ENCODE measurements at places on chromosomes 7 and 10.

DNA sequence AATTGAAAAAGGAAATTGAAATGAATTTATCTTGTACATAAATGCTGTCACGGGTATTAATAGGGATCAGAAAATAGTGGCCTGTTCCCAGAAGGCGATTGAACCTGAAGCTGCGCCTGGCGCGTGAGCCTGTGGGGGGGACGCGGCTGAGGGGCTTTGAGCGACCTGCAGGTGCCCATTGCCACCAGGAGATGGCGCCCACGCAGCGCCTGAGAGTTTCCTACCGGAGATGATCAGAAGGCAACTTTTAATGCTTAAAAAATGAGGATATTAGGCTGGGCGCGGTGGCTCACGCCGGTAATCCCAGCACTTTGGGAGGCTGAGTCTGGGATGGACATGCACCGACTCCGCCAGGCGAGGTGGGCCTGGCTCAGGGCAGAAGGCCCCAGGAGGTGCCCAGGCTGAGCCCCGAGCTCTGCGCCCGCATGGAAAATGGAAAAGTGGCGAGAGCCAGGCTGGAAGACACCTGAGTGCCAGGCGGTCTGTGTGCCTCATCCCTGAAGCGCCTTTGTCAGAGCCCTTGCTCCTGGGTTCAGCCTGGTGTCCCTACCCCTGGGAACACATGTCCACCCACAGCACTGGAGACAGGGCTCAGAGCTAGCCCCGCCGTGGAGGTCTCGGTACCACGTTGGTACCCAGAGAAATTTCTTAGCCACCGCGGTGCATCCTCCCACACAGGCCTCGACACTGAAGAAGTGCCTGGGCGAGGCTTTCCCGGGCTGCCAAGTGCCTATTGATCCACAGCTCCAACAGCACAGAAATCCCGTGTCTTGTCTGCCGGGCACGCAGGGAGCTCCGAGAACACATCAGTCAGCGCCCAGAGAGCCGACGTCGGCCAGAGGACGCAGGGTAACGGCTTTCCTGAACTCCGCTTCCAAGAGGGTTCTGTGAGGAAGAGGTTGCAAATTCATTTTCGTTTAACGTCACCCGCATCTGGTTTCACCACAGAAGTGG is 117.4 kb downstream of the INPP5A start:
- DNase-seq, result peak; percentile 85

DNA sequence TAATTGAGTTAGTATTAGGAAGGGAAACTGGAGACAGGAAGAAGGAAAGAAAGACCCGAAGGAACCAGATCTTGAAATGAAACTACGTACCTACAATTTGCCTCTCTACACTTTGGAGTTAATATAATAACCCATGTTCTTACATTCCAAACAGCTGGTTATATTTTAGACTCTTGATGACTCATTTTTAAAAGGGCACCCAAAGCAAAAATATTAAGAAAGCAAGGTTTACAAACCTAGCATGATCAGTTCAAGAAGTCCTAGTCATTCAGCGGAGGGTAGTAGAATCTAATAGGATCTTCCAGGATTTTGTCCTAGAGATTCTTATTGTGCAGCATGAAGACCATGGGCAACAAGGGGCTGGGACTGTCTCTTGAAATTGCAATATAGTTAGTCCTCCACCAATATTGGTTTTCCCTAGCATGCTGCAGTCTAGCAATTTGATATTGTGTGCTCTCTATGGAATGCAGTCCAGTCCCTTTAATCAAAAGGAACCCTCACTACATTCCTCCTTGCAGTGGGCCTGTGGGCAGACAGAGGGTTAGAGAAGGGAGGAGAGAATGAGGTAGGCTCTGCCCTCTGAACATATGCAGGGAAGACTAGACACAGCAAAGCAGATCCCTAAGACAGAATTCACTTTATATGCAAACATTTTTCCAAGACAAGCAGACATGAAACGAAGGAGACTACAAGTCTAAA is 230.3 kb downstream of the INHBA start:
- no peak for DNase-seq

- no peak for DNase-seq
Measured at GRCh38 chr7:113015034-113015645, 71.5 kb downstream of the GPR85 start.

GRCh38 chr10:7485244-7485556 is 74.4 kb upstream of the SFMBT2 start:
- DNase-seq, result no peak

DNA sequence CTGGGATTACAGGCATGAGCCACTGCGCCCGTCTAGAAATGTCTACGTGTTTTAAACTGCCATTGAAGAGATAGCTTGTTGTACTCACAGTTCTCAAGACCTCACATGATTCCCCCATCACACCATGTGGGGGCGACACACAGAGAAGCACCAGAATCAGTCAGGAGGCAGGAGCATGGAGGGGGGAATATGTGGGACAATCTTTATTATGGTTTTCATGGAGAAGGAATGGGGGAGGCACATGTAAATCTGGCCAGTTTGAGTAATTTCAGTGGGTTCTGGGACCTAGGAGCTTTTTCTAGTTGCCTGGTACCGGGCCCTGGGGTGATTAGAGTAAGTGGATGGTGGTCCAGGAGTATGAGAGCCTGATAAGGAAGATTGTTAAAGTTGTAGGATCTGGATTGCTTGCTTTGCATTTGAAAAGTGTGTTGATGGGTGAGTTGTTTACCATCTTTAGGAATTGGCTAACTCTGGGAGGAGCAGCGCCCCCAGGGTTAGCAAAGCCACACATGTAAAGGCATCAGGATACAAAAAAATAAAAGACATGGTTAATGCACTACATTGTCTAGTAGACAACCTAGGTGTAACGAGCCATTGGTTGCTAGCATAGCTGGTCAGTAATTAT is 85.4 kb upstream of the SLC13A1 start:
- DNase-seq, result no peak

DNA sequence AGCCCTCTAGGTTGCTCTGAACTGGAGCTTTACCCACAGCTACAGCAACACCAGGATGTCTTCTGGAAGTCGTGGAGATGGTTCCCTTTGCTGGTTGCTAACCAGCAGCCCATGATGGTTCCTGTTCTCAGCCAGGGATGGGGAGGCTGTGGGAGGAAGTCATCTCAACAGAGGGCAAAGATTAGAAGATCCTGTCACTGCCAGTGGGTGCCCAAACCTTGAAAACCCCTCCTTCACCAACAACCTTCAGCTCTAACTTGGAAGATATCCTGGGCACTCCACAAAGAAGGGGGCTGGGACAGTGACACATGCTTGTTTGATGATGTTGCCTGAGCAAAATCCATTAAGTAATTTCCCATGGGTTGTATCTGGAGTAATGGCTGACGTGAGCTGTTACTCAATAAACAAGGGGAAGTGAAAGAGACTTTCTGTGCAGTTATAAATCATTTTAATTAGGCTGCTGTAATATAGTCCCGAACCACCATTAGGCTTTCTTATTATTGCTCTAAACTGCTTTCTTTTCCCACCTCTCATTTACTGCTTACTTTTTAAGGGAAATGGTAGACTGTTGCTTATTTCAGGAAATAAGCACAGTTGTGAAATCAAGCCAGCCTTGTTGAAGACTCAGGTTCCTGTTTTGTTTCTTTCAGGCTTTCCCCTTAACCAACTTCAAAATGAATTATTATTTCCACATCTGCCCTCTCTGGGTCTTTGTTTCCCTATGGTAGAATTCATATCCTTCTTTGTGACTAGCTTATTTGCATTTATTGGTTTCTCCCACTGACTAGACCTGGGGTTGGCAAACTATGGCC is 124.8 kb downstream of the PPP1R17 start:
- no peak for DNase-seq

DNA sequence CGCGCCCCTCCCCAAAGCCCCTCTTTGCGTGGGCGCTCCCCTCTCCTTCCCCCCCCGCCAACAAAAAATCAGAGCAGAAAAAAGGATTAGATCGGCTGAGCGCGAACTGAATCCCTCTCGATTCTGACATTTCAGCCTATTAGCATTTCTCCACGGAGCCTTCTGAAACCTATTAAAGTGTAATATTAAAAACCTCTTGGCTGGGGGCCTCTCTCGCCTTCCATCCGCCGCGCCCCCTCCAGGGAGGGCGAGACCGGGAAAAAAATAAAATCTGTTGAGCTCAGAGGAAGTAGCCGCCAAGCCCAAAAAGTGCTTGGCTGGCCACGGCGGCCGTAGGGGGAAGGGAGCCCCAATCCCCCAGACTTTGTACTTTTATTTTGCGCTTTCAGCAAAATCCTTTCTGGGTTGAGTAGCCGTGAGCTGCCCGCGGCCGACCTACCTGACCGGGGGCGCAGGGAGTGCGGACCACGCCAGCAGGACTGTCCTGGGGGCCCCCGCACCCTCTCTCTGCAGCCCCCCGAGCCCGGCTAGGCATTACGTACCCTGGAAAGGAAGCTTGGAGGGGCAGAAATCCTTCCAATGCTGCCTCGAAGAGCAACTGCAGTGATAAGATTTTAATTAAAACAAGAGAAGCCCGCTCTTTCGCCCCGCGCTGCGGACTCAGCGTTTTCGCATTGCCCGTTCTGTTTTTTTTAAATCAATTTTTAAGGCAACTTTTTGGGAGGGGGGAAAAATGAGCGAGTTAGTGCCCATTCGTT is 1.3 kb upstream of the TNRC18 start:
- no peak for DNase-seq

GRCh38 chr10:16910793-16911164 is 93.6 kb upstream of the RSU1 start:
- no peak for DNase-seq

- no peak for DNase-seq
Measured at GRCh38 chr7:84981055-84981976, 205.5 kb downstream of the SEMA3D start.

DNA sequence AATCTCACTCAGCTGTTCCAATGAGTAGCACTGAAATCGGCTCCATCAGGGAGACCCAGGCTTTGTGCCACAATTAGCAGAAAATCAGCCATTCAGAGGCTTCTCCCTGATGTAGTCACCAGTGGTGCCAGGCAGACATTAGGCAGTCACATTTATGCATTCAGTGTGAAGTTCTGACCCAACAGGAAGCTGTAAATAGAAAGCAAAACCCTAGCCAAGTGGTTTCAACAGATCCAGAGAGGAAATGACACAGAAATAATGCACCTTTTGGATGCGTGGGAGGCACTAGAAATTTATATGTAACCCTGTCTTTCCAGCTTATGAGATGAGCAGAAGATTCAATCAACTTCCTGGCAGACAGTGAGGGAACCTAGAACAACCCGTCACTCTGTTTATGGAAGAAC is 186.4 kb downstream of the PDE1C start:
- DNase-seq, result no peak
